ENCODE measurements at places on chromosomes 5 and 9.

GRCh38 chr5:22567983-22568382 is 285.2 kb downstream of the CDH12 start:
- H3K36me3 ChIP-seq, result no peaks in the 10 kb centered on the region
- no peak overlapping the region for H3K27ac ChIP-seq
- no peaks in the 10 kb centered on the region for H3K4me1 ChIP-seq
- no peaks in the 10 kb centered on the region for H3K27me3 ChIP-seq

DNA sequence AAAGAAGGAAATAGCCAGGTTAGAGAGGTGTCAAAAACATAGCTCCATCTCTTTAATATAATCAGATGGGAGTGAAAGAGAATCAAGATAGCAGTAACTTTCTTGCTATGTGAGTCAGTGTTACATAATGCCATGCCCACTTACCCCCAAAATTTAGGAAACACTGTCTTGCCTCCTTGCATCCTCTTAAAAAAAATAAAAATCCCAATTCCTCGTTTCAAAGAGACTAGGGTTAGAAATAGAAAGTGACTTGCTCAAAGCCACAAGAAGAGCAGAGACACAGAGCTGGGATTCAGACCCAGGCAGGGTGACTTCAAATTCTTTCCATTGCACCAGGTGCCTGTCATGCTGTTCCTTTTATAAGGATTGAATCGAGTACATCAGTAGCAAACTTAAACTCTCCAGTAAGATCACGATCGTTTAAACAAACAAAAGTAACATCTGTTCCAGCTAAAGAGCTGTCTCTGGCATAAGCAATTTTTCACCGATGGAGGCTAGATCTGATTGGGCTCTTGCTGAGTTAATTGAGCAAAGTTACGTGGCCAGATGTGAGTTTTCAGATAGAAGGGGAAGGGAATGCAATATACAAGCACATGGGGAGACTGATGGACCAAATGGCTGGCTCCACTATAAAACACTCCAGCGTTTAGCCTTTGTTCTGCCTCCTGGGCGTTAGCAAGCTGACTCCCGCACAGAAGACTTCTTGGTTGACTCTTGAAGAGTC is 176.9 kb downstream of the PALM2AKAP2 start:
- H3K36me3 ChIP-seq, result no peaks in the 10 kb centered on the region
- DNase-seq, result no peak
- no peak overlapping the region for H3K27ac ChIP-seq
- no peak overlapping the region for H3K4me3 ChIP-seq
- H3K27me3 ChIP-seq, result no peaks in the 10 kb centered on the region

DNA sequence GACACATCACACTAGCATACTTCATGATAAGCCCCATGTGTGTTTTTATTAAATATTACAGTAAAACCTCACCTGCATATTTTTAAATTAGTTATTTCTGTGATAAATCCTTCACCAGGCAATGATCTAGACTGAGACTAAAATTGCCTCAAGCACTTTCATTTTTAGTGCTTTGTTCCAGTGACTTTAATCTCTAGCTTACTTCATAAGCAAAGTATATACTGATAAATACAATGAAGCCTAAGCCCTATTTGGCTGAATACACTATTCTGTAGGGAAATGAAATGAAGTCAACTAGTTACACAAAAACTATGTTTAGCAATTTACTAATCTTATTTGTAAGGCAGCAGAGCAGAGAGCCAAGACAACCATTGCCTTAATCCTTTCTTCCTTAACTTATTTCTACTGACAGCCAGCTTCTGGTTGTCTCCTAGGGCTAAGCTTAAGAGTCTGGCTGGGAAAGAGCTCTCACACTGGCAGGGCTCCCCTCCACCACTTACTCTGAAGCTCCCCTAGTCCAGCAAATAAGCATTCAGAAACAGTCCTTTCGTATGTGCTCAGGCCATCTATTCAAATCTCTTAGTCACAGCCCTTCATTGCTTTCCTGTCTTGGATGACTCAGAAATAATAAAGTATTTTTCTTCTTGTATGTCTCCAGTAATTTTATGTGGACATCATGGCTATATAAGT is 31.4 kb upstream of the MTAP start:
- no peak for DNase-seq
- no peaks in the 10 kb centered on the region for H3K36me3 ChIP-seq
- H3K27me3 ChIP-seq, result peaks cover 6% of the 10 kb centered on the region
- no peak overlapping the region for H3K27ac ChIP-seq
- H3K4me1 ChIP-seq, result no peaks in the 10 kb centered on the region
- H3K4me3 ChIP-seq, result no peak overlapping the region

- no peak overlapping the region for H3K4me3 ChIP-seq
- DNase-seq, result no peak
- no peak overlapping the region for H3K27ac ChIP-seq
- peaks cover 4% of the 10 kb centered on the region for H3K36me3 ChIP-seq
Measured at GRCh38 chr9:112809906-112810305, 59.3 kb downstream of the SNX30 start.

DNA sequence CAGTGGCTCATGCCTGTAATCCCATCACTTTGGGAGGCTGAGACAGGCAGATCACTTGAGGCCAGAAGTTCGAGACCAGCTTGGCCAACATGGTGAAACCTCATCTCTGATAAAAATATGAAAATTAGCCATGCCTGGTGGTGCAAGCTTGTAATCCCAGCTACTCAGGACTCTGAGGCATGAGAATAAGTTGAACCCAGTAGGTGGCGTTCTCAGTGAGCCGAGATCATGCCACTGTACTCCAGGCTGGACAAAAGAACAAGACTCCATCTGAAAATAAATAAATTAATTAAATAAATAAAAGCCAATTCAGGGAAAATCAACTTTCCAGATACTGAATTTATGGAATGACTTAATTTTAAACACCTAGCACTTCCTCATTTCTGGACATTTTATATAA is 1722.1 kb downstream of the MAT2B start:
- H3K4me3 ChIP-seq, result no peak overlapping the region
- no peak for DNase-seq
- H3K36me3 ChIP-seq, result no peaks in the 10 kb centered on the region
- H3K27me3 ChIP-seq, result no peaks in the 10 kb centered on the region
- no peak overlapping the region for H3K27ac ChIP-seq
- no peaks in the 10 kb centered on the region for H3K4me1 ChIP-seq

DNA sequence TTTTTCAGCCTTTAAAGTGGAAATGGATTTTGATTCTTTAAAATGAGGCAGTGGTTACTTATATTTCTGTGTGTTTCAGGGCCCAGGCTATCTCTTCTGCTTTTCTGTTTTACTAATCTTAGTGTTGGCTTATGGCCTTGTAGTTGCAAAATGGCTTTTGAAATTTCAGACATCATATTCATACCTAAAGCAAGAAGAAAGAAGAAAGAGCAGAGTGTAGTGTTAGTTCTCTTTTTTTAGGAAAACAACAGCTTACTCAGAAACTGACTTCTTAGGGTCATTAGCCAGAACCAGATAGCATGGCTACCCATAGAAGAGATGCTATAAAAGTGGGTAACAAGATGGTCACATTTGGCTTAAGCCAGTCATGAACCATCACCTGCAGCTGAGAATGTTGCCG is 20.9 kb downstream of the ZBED3 start:
- H3K27ac ChIP-seq, result no peak overlapping the region
- no peak for DNase-seq
- no peak overlapping the region for H3K4me3 ChIP-seq
- no peaks in the 10 kb centered on the region for H3K27me3 ChIP-seq

GRCh38 chr5:124906339-124907097 is 160.1 kb upstream of the ZNF608 start:
- no peaks in the 10 kb centered on the region for H3K4me1 ChIP-seq
- H3K36me3 ChIP-seq, result no peaks in the 10 kb centered on the region
- DNase-seq, result no peak
- no peaks in the 10 kb centered on the region for H3K27me3 ChIP-seq

- H3K27me3 ChIP-seq, result no peaks in the 10 kb centered on the region
- no peaks in the 10 kb centered on the region for H3K36me3 ChIP-seq
- DNase-seq, result no peak
Measured at GRCh38 chr5:133472829-133473228, 139.5 kb downstream of the FSTL4 start.

- H3K4me3 ChIP-seq, result no peak overlapping the region
- no peaks in the 10 kb centered on the region for H3K36me3 ChIP-seq
- no peak overlapping the region for H3K27ac ChIP-seq
- H3K4me1 ChIP-seq, result no peaks in the 10 kb centered on the region
Measured at GRCh38 chr5:69530561-69531405, 29.2 kb upstream of the GTF2H2C start.

GRCh38 chr9:73206851-73207250 is 55.2 kb downstream of the ANXA1 start:
- H3K4me1 ChIP-seq, result no peaks in the 10 kb centered on the region
- H3K36me3 ChIP-seq, result no peaks in the 10 kb centered on the region
- no peak for DNase-seq

GRCh38 chr9:17824191-17824590 is 245.3 kb downstream of the SH3GL2 start:
- no peaks in the 10 kb centered on the region for H3K4me1 ChIP-seq
- no peaks in the 10 kb centered on the region for H3K36me3 ChIP-seq
- no peaks in the 10 kb centered on the region for H3K27me3 ChIP-seq
- no peak for DNase-seq

GRCh38 chr5:137392261-137392660 is 106.9 kb downstream of the SPOCK1 start:
- no peak overlapping the region for H3K27ac ChIP-seq
- no peaks in the 10 kb centered on the region for H3K4me1 ChIP-seq
- no peak overlapping the region for H3K4me3 ChIP-seq
- H3K27me3 ChIP-seq, result peaks cover 2% of the 10 kb centered on the region
- H3K36me3 ChIP-seq, result no peaks in the 10 kb centered on the region
- DNase-seq, result no peak

GRCh38 chr9:99027443-99027842 is 77.5 kb upstream of the TGFBR1 start:
- no peaks in the 10 kb centered on the region for H3K36me3 ChIP-seq
- peaks cover 19% of the 10 kb centered on the region for H3K4me1 ChIP-seq
- H3K4me3 ChIP-seq, result no peak overlapping the region
- H3K27ac ChIP-seq, result no peak overlapping the region

GRCh38 chr5:124474528-124475215 is 271.8 kb downstream of the ZNF608 start:
- no peaks in the 10 kb centered on the region for H3K27me3 ChIP-seq
- H3K4me3 ChIP-seq, result no peak overlapping the region
- no peak overlapping the region for H3K27ac ChIP-seq
- no peaks in the 10 kb centered on the region for H3K4me1 ChIP-seq
- DNase-seq, result no peak

GRCh38 chr9:86287013-86287412 is 4.7 kb upstream of the ISCA1 start:
- peaks cover 8% of the 10 kb centered on the region for H3K4me1 ChIP-seq
- peaks cover 8% of the 10 kb centered on the region for H3K36me3 ChIP-seq
- H3K27me3 ChIP-seq, result no peaks in the 10 kb centered on the region
- no peak overlapping the region for H3K27ac ChIP-seq
- H3K4me3 ChIP-seq, result no peak overlapping the region

DNA sequence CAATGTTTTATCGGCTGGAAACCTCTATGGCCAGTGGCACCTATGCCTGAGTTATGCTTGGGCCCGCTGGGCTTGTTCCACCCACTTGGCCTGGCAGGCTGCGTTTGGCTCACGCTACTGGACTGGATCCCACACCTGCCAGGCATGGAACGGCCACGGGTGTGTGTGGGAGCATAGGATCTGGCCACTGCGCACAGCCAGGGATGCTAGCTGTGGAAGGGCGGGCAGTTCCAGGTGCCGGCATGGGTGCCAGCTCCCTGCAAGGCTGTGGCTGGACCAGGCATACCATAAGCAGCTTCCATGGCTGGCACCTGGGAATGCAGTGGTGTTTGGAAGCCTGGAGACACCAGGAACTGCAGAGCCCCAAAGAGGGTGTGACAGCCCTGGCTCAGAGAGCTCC is 1063.9 kb upstream of the ACO1 start:
- no peak overlapping the region for H3K4me3 ChIP-seq
- DNase-seq, result no peak
- H3K27me3 ChIP-seq, result no peaks in the 10 kb centered on the region
- H3K4me1 ChIP-seq, result peaks cover 23% of the 10 kb centered on the region

DNA sequence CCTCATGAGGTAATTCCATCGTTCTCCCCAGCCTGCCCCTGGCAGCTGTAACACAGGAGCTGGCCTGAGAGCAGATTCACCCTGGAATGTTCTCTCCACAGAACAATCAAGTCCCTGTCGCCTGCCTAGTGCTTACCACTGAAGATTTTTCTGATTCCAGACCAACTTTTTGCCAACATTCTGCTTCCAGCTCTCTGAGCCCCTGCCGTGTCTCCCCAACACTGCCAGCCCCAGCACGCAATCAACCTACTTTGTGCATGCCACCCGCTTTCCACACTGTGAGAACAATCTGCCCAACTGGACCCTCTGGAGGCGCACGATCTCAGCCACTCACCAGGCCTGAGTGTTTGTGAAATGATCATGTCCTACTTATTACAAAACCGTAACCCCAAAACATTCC is 62.6 kb downstream of the PSMB7 start:
- H3K27ac ChIP-seq, result no peak overlapping the region
- no peak overlapping the region for H3K4me3 ChIP-seq
- no peak for DNase-seq
- H3K36me3 ChIP-seq, result peaks cover 84% of the 10 kb centered on the region
- peaks cover 6% of the 10 kb centered on the region for H3K4me1 ChIP-seq

DNA sequence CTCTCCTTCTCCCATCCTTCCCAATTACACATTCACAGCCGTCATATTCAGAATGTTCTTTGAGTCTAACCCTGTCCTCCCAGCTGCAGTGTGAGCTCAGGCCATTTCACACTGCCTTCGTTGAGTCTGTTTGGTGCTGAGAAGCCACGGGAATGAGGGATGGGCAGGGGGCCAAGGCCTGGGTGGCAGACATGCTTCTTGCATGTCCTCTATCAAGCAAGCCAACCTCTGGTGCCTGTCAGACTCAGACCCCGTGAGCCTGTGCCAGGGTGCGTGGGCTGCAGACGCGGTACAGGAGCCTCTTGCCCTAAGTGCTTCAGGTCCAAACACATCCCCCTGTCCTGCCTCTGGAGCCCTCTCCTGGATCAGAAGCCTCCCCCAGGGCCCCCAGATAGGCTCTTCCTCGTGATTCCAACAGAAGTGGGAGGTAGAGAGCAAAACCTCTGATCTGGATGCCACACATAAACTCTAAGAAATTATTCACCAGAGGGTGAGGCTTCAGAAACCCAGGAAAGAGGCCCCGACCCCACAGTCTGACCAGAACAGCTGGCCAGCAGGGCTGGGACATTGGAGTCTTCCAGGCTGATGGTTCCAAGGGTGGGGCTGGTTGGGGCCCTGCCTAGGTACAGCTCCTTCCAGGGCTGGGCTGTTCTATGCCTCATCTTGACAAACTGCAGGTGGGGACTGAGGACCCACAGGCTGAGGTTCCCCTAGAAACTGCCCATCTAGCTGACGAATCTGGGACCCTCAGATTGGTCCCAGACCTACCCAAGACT is 46.7 kb upstream of the CDKN2AIPNL start:
- no peaks in the 10 kb centered on the region for H3K36me3 ChIP-seq
- DNase-seq, result no peak

All from CD4-positive, CD25-positive, alpha-beta regulatory T cell (primary cell).